D341Med (cell line): ENCODE measurements at places on chromosomes 1 and 21.
A peak's percentile ranks its signal among the peaks of the same experiment; 100 is the strongest.

GRCh38 chr1:61520401-61520800 is 204.5 kb downstream of the TM2D1 start:
- DNase-seq = no peak

GRCh38 chr1:152162792-152163463 is 3.9 kb upstream of the RPTN start:
- no peak for DNase-seq

GRCh38 chr1:37946703-37947360 is at the start of gene INPP5B:
Gene INPP5B (minus strand): TSS chr1:37947053. CDS start chr1:37946308, 745 bp downstream.
- peak; percentile 93 for DNase-seq

GRCh38 chr1:33826711-33827110 is 37.2 kb upstream of the HMGB4 start:
- DNase-seq = no peak

DNA sequence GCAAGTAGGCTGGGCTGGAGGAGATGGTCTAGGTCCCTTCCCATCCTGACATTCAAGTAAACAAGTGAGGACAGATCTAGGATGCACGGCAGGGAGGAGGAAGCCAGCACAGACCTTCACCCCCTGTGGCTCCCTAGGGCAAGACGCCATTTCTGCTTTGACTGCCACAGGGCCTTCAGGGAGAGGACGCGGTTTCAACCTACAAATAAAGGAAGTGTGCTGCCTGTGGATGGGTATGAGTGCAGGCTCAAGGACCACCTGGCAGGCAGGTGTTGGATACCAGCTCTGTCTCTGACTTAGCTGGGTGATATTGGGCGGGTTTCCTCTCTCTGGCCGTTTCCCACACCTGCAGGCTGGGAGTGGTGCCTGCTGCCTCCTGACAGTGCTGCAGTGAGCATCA is 16.2 kb downstream of the SLC2A1 start:
- DNase-seq = no peak

GRCh38 chr1:195186544-195186943 is 1421.7 kb downstream of the KCNT2 start:
- no peak for DNase-seq

DNA sequence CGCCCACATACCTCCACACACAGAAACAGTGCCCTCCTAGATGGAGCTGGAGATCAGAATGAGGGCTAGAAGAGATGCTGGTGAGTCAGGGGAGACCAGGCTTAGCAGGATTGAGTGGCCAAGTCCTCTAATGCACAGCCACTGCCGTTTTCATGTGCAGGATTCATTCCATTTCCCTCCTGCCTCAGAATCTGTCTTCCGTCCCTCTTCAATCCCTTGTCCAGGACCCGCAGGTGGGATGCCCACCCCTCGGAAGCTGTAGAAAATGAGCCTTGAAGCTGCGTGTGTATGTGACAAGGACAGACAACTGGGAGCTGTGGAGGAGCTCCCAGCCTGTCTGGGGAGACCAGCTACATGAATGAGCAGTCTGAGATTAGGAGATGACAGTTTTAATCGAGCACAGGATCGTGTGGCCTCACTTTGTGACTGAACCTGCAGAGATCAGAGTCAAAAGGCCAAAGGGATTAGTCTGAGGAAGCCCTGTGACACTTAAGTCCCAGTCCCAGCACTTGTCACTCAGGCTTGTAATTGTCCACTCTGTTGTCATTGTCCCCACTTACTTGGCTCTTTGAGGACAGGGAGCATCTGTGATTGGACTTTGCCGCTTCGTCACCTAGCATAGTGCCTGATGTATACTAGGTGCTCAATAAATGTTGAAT is 22.0 kb downstream of the LGR6 start:
- DNase-seq = no peak

GRCh38 chr21:45322960-45323461 is 35.3 kb upstream of the POFUT2 start:
- DNase-seq = no peak

- DNase-seq = no peak
Observed at GRCh38 chr21:42146821-42147220, 72.1 kb upstream of the ABCG1 start.
